SJSA1 (cell line): ENCODE measurements at places on chromosomes 4 and X.

GRCh38 chr4:173367285-173367684 lies 3.5 kb upstream of the SAP30 start:
- DNase-seq: peak; percentile 11
- H3K4me1 ChIP-seq: peaks cover 7% of the 10 kb centered on the region
- no peak overlapping the region for H3K4me3 ChIP-seq
- H3K27me3 ChIP-seq: no peaks in the 10 kb centered on the region
- H3K36me3 ChIP-seq: peaks cover 5% of the 10 kb centered on the region; the same call in 1 of the 2 replicates

- H3K4me3 ChIP-seq: no peak overlapping the region
- no peak for DNase-seq
- H3K36me3 ChIP-seq: no peaks in the 10 kb centered on the region
- no peaks in the 10 kb centered on the region for H3K4me1 ChIP-seq
Measured at GRCh38 chrX:98607739-98608138, 1724.0 kb downstream of the RPA4 start.

- H3K27me3 ChIP-seq: no peaks in the 10 kb centered on the region
- no peak for DNase-seq
- no peaks in the 10 kb centered on the region for H3K4me1 ChIP-seq
- no peaks in the 10 kb centered on the region for H3K36me3 ChIP-seq
- no peak overlapping the region for H3K27ac ChIP-seq
- H3K4me3 ChIP-seq: no peak overlapping the region
Measured at GRCh38 chr4:11929080-11929479, 500.4 kb upstream of the HS3ST1 start.

- H3K27me3 ChIP-seq: no peaks in the 10 kb centered on the region
- no peaks in the 10 kb centered on the region for H3K36me3 ChIP-seq
- H3K4me1 ChIP-seq: peaks cover 6% of the 10 kb centered on the region; the same call in 1 of the 2 replicates
- no peak for DNase-seq
Measured at GRCh38 chr4:153421941-153422340, 44.2 kb upstream of the TMEM131L start.

DNA sequence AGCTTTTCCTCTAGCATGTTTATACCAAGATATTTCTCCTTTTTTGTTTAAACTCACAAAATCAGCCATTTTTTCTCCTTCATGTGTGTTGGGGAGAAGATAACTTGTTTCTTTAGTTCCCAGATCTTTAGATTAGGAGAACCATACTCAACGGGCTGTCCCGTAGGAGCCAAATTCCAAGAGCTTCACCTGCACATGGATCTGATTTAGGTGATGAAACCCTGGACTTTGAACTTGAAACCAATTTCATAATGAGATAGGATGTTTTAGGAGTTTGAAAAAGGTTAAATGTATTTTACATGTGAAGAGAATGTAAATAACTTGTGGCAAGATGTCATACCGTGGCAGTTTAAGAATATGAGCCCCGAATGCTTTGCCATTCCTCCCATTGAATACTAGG lies 280.0 kb upstream of the PCDH18 start:
- H3K4me3 ChIP-seq: no peak overlapping the region
- no peak overlapping the region for H3K27ac ChIP-seq
- no peak for DNase-seq
- H3K36me3 ChIP-seq: no peaks in the 10 kb centered on the region
- H3K4me1 ChIP-seq: no peaks in the 10 kb centered on the region
- H3K27me3 ChIP-seq: no peaks in the 10 kb centered on the region

- H3K27ac ChIP-seq: no peak overlapping the region
- H3K4me1 ChIP-seq: no peaks in the 10 kb centered on the region
- H3K36me3 ChIP-seq: no peaks in the 10 kb centered on the region
- no peak for DNase-seq
- no peaks in the 10 kb centered on the region for H3K27me3 ChIP-seq
Measured at GRCh38 chr4:136931781-136932180, 600.5 kb downstream of the PCDH18 start.

GRCh38 chr4:10021653-10022023 lies 341 bp upstream of the SLC2A9 start:
- H3K27ac ChIP-seq: no peak overlapping the region
- no peaks in the 10 kb centered on the region for H3K4me1 ChIP-seq
- no peak overlapping the region for H3K4me3 ChIP-seq
- no peaks in the 10 kb centered on the region for H3K36me3 ChIP-seq

DNA sequence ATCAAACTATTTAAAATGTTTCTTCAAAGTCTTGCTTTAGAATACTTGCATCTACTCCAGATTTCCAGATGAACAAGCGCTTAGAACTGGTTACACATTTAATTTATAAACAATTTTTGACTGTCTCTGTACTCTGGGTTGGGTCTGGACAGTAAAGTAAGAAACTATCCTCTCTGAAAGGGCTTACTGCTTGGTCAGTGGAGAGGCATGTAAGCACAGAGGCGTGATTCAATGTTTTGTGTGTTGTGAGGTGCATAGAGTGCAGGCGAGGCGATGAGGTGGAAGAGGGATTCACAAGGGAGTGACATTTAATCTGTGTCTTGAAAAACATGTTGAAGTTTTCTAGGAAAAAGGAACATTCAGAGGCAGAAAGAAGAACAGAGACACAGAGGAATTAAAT lies 231.4 kb downstream of the VEGFC start:
- no peak for DNase-seq
- H3K4me3 ChIP-seq: no peak overlapping the region
- H3K4me1 ChIP-seq: no peaks in the 10 kb centered on the region
- H3K36me3 ChIP-seq: no peaks in the 10 kb centered on the region
- no peaks in the 10 kb centered on the region for H3K27me3 ChIP-seq
- H3K27ac ChIP-seq: no peak overlapping the region

DNA sequence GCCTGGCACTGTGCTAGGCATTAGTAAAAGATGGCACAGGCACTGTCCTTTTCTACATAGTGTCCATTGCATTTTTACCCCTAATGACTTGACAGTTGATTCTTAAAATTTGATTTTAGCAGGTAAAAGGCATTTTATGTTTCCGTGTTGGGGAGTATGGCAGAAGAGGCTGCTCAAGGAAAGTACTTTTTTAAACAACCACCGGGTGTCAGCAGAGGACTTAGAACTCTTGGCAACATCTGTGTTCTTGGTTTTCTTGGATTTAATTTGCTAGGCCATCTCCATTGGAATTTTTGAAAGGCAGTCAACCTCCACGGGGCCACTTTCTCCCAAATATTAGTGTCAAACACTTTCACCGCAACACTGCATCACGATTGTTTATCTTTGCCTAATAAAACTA lies 102.9 kb downstream of the TSPAN7 start:
- H3K36me3 ChIP-seq: no peaks in the 10 kb centered on the region
- DNase-seq: no peak
- no peak overlapping the region for H3K27ac ChIP-seq
- no peaks in the 10 kb centered on the region for H3K27me3 ChIP-seq

DNA sequence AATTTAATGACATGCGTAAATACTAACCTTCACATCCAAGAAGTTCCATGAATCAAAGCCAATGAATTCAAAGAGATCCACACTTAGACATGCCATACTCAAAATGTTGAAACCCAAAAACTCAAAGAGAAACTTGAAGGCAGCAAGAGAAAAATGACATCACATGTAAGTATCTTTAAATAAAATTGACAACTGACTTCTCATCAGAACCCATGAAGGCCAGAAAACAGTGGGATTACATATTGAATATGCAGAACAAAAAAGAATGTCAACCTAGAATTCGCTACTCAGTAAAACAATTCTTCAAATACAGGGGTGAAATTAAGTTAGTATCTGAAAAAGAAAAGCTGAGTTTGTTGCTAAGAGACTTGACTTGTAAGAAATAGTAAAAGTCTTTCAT lies 953.9 kb upstream of the HS3ST1 start:
- no peaks in the 10 kb centered on the region for H3K4me1 ChIP-seq
- DNase-seq: no peak
- H3K36me3 ChIP-seq: no peaks in the 10 kb centered on the region
- H3K4me3 ChIP-seq: no peak overlapping the region
- no peaks in the 10 kb centered on the region for H3K27me3 ChIP-seq

DNA sequence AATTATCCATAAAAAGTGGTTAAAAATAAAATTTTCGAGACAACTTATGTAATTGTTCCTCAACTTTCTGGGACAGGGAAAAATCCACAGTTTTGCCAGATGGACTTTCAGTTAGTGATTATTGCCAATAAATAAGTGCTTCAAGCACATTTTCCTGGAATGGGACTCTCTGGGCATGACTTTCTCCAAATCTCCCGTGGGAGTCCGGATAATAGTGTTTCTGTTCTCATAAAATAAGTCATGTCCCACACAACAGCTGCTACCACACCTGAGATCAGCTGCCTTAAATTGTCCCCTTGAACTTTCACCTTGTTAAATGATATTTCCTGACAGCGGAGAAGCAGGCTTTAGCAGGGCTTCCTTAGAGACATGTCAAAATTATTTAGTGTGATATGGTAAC lies 133.4 kb upstream of the NAP1L5 start:
- no peaks in the 10 kb centered on the region for H3K4me1 ChIP-seq
- no peaks in the 10 kb centered on the region for H3K36me3 ChIP-seq
- H3K27me3 ChIP-seq: no peaks in the 10 kb centered on the region

DNA sequence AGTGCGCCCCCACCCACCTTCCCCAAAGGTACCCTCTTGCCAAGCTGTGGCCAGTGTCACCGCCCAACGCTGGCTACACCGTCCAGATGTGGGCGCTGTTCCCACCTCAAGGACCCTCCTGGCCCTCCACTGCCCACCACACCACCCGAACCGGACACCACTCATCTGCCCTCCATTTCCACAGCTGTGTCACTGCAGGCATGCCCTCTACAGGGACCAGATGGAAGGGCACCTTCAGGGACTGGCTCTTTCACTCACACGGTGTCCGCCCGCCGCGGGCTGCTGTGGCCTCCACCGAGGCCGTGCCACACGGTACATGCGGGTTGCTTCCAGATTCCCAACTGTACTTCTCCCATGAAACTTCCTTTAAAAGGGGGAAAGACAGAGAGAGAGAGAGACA lies 87.7 kb downstream of the FAM53A start:
- H3K27me3 ChIP-seq: no peaks in the 10 kb centered on the region
- H3K27ac ChIP-seq: no peak overlapping the region
- H3K36me3 ChIP-seq: no peaks in the 10 kb centered on the region
- no peak overlapping the region for H3K4me3 ChIP-seq
- DNase-seq: no peak

DNA sequence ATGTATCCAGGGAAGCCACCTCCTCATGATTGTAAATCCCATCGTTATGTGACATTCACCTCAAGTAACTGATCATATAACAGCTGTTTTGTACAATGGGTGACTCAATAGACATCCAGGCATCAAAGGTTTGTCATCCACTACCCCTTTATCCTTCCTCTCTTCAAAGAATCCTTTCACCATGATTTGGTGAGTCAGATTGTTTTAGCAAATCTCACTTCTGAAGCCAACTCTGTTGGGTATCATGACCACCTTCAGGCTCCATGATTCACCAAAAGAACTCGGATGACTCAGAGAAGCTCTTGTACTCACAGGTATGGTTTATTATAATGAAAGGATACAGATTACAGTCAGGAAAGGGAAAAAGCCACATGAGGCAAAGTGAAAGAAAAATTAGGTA lies 132.1 kb downstream of the PWWP3B start:
- no peak for DNase-seq
- H3K4me3 ChIP-seq: no peak overlapping the region
- H3K27me3 ChIP-seq: no peaks in the 10 kb centered on the region
- H3K4me1 ChIP-seq: no peaks in the 10 kb centered on the region

- DNase-seq: no peak
- H3K4me1 ChIP-seq: no peaks in the 10 kb centered on the region
- H3K27ac ChIP-seq: no peak overlapping the region
- no peaks in the 10 kb centered on the region for H3K36me3 ChIP-seq
- H3K4me3 ChIP-seq: no peak overlapping the region
Measured at GRCh38 chrX:111168314-111168713, 72.3 kb downstream of the PAK3 start.
